ENCODE measurements at places on chromosomes 2 and 18.

GRCh38 chr2:68193144-68193543 lies 35.5 kb downstream of the PNO1 start:
- DNase-seq = peak; percentile 7

DNA sequence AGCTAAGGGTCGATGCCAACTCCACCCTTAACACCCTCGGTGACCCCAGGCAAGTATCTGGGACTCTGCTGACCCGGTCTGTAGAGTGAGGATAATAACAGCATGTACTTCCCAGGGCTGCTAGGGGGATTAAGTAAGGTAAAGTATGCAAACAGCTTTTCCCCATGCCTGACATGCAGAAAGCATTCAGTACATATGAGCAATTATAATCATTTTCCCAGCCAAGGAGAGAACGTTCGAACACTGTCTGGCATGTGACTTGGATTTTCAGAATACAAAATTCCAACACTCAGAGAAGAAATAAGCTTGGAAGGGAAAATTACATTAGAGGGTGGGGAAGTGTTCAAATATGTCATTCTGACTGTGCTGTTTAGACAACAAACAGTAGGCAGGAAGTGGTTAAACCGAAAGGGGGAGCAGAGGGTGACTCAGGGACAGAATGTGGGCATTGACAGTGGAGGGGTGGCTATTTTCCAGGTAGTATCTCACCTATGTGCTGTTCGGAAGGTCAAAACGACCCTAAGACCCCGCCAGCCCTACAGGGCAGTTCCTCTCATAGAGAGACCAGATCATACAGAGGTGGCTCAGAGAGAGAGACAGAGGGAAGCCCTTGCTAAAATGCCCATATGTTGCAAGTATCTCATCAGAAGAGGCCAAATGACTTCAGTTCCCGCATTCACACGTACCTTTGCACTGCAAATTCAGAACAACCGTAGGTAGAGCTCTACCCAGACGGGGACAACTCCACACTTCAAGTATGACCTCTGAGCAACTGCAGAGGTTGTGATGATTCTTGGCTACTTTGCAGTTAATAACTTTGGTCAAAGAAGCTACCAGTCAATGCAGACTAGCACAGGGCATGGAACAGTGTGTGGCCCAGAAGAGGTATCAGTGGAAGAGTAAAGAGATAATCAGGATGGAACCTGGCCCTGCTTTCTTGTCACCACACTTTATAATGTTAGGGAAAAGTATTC lies 14.8 kb downstream of the ASPRV1 start:
- peak; percentile 27 for DNase-seq

- no peak for DNase-seq
Measured at GRCh38 chr2:216189410-216189809, 80.3 kb downstream of the XRCC5 start.

- DNase-seq = no peak
Measured at GRCh38 chr2:105546628-105546974, 147.8 kb upstream of the FHL2 start.

- no peak for DNase-seq
Measured at GRCh38 chr2:240447331-240447730, 11.9 kb downstream of the GPC1 start.

DNA sequence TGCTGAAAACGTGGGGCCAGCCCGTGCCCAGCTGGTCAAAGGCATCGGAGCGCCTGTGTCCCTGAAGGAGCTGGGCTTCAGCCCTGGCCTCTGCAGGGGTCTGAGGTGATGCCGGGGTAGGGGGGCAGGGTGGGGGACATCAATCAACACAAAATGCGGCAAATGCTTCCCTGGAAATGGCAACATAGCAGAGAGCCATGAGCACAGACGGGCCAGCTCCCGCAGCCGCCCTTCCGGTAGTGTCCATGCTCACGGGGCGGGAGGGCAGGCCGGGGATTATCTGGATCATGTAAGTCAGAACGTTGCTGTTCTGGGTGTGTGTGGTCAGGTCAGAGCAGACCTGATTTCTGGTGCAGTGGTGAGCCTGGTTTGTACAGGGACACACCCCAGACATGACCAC lies 56.5 kb upstream of the TWIST2 start:
- DNase-seq = no peak

DNA sequence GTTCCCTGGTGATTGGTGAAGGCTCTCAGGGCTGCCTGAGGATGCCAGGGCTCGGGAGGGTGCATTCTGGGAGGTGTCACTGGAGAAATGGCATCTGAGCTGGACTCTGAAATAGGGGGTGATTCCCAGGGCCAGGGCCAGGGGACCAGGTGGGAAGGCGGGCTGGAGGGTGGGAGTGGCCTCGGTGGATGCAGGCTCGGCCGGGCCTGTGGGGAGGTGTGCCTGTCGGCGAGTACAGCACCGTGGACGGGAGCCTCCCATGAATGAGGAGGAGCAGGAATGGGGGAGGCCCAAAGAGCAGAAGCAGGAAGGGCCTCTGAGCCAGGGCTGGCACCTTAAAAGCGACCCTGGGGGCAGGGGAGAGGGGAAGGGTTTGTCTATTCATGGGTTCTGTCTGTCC lies 116.8 kb downstream of the GBX2 start:
- DNase-seq = no peak

DNA sequence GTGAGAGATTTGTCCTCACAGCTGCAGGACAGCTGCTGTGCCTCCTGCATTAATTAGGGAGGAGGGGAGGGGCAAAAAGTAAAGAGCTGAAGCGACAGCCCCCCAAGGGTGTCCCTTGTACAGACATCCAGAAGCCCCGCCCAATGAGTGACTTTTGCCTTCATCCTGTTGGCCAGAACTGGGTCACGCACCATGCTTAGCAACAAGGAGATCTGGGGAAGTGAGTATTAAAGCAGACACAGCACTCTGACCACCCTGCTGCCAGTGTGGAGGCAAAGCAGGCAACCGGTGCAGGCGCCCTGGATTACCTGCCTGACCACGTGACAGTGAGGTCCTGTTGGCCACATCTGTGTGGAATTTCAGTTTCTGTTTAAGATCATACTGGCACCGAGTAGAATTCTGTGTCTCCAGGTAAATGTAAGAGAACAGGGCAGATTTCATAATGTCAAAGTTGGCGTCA lies 21.5 kb upstream of the BIN1 start:
- peak; percentile 73 for DNase-seq

DNA sequence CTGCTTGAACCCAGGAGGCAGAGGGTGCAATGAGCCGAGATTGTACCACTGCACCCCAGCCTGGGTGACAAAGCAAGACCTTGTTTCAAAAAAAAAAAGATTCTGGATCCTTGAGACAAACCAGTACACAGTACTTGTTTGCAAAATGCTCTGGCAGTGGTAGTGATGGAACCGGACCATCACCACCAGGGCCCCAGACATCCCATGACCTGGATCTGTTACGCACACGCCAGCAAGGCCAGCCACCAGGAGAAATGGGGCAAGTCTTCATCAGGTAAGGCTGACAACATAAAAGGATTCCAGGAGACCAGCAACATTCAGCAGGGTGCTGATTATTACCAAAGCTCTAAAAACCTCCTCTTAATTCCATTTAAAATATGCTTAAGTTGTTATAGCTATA lies 35.5 kb downstream of the TBC1D8 start:
- no peak for DNase-seq

- DNase-seq = peak; percentile 42
Measured at GRCh38 chr2:137467246-137467862, 496.9 kb upstream of the HNMT start.

DNA sequence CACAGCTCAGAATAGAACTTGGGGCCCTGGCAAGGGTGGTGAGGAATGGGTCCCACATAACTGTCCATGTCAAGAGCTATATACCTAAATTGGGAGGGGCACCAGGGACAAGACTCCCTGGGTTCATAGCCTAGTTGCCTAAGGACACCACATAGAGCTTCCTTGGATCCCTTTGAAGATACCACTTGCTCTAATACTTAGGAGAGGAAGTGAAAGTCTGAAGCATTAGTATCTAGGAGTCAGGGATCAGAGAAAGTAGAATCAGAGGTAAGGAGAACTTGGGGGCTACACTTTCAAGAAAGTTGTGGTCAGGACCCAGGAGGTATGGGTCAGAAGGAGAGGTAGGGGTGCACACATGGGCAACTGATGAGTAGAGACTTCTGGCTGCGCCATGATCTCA lies 318.2 kb upstream of the SLC39A10 start:
- no peak for DNase-seq

DNA sequence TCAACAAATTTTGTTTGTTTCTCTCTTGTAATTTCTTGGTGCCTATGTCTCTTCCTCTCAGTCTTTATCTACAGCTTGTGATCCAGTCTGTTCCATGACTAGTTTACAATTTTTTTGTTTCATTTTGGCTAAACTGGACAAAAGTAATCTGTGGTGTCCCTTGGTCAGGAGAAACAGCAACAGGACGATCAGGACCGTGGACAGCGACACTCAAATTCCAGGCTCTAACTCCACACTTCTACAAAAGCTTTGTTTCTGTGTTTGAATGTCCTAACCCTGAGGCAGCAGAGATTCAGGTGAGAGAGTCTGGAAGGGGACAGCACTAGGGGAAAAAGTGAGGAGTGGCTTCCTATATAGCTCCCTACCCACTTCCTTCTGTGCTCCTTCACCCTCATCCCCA lies 593.3 kb upstream of the FANCL start:
- peak; percentile 62 for DNase-seq

- peak; percentile 62 for DNase-seq
Measured at GRCh38 chr2:39437522-39438296, 624 bp upstream of the MAP4K3 start.

- DNase-seq = peak; percentile 82
Measured at GRCh38 chr2:42060718-42061619, 13.1 kb downstream of the PKDCC start.

DNA sequence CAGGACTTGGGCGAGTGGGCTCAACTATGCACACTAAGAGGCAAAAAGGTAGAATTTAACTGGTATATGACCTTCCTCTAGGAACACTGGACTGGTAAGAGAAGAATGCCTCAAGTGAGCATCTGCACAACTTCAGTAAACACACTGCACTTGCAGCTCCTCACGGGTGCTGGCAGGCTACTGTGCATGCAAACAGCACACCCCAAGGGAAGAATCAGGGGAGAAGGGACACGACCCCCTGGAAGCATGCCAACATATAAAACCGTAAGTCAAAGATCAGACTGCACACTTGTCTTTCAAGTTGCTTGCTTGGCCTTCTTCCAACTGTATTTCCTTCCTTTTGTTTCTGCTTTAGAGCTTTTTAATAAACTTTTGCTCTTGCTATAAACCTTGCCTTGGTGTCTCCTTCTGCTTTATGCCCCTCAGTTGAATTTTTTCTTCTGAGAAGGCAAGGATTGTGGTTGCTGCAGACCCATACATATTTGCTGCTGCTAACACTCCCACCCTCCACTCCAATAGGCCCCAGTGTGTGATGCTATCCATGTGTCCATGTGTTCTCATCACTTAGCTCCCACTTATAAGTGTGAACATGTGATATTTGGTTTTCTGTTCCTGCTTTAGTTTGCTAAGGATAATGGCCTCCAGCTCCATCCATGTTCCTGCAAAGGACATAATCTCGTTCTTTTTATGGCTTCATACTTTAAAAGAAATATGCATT lies 263.7 kb upstream of the SPOPL start:
- DNase-seq = peak; percentile 43

- no peak for DNase-seq
Measured at GRCh38 chr2:9656270-9656766, 25.5 kb upstream of the YWHAQ start.

DNA sequence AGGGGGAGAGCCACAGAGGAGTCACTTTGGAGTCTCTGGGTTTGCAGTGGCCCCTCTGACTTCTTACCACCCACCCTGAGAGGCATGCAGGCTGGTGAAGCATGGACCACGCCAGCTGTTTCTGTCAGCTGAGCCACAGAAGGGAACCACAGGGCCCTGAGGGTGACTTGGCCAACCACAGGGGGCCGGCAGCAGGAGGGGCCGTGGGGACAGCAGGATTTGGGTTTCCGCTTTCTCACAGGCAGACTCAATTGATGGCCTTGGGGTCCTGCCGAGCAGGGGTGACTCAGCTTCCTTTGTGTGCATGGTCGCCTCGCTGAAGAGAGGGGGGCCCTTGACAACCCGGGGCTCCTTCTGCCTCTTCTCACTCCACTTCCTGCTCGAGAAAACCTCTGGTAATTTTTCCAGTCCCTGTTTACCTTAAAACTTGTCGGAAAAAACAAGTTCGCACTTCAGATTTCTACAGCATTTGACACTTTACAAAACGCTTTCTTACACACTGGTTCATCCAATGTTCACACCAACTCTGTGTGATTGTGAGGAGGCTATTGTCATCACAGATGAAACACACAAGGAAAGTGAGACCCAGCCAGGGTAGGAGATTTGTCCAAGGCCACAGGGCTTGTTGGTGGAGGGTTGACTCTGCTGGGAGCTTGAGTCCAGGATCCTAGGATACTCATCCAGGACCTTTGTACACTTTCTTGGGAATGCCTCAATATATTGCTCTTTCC lies 311.2 kb downstream of the LPIN1 start:
- DNase-seq = peak; percentile 23

- DNase-seq = no peak
Measured at GRCh38 chr2:12083081-12083581, 336.7 kb downstream of the LPIN1 start.

GRCh38 chr2:241798631-241799521 lies 10.1 kb upstream of the NEU4 start:
- DNase-seq = no peak

DNA sequence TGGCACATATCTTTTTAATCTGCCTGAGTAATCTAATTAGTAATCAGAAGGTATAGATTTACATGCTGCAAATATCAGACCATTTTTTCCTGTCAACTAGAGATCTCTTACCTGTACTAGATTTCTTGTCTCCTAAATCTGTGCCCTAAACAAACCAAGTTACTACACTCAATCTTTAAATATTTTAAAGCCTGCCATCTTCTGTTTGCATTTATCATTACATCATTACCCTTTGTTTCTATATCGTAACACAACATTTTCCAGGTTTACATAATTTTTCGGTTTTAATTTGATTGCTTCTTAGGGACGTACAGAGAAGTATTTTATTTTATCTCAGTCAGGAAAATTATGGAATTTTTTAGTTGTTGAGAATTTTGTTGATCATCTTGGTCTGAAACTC lies 25.7 kb downstream of the PSMA8 start:
- no peak for DNase-seq

DNA sequence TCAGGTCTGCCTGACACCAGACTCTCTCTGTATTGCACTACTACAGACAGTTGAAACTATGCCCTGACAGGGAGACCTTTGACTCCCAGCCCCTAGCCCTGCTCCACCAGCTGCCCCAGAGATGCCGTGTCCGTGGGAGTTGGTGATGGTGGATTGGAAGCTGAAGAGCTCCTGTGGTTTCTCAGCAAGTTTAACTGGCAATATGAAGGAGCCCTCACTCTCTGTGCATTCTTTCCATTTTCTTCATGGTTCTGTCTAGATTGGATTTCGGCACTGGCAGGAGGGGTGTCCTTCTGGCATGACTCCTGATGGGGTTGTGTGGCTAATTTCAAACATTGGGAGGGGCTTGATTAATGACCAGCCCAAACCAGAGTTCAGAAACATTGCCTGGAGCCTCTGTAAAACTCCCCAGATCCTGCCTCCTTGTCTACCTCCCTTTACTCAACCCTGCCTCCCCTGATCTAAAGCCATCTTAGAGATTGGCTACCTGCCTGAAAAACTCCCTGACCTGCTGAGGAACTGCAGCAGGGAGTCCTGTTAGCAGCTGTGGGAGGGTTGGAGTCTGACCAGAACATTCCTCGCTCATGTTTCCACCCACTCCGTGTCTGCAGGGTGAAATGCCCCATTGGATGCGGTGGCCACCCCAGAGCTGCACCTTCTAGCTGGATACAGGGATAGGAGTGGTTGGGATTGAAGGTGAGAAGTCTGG lies 206.9 kb upstream of the SPRED2 start:
- DNase-seq = peak; percentile 41

- no peak for DNase-seq
Measured at GRCh38 chr2:31297751-31298150, 63.8 kb downstream of the EHD3 start.

GRCh38 chr2:28355521-28356094 lies 37.0 kb upstream of the FOSL2 start:
- peak; percentile 75 for DNase-seq

Data from muscle of leg (tissue), 16 donors.